ENCODE measurements at places on chromosomes 6 and 20.
A peak's percentile ranks its signal among the peaks of the same experiment; 100 is the strongest.

DNA sequence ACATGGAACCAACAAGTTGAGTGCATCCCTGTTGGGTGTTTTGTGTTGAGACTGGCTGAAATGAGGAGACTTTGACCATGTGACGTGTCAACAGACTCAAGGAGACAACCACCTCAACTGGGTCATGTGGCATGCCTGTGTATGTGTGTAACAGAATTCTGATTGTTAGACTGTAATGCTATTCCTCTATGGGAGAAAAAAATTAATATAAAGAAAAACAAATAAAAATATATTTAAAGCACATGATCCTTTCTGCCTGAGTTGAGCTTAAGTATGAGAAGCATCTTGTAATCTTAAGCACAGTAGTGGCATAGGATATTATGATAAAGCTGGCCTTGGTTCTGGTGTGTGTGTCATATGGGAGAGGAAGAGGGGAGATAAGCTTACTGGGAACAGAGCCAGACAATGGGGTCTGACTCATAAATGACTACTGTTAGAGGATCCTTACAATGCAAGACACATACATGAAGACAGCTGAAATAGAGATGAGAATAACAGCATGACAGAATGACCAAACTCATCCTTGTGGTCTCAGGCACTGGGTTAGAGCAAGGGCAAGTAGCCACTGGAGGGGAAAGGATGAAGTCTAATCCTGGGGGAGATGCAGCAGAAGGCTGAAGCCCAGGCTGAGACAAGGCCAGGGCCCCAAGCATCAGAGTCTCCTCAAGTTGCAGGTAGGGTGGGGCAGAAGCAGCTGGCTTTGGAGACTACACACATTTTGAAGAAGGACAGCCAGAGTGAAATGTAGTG is 9.2 kb downstream of the TP53INP2 start:
- DNase-seq = no peak

DNA sequence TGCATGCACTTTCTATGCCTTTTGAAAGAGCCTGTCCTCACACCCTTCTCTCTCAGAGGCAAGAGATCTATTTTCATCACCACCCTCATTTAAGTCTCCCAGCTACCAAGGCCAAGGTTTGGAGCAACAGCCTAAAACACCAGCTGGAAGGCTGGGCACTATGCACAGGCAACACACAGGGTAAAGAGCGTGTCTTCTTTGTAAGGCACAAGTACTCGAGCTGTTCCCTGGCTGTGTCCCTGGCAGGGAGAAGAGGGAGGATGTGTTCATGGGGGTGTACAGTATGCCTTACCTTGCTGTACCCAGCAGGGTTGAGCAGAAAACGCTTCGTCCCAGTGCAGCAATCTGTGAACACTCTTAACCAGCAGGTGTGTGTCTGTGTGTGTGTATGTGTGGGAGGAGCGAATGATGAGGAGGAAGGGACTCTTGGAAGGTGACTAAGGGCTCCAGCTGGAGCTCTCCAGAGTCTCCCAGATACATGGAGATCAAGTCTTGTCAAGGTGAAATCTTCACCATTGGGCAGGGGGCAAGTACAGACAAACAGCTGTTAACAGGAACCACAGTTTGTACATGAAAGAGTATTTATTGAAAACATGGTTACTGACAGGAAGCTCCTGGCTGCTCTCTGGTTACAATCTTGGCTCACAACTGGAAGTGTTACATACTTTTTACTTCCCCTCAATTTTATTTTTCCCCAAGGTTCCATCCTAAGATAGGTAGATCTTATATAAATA is 40.8 kb downstream of the ELMO2 start:
- no peak for DNase-seq

- DNase-seq = no peak
Measured at GRCh38 chr6:11067348-11067747, 23.2 kb upstream of the ELOVL2 start.

DNA sequence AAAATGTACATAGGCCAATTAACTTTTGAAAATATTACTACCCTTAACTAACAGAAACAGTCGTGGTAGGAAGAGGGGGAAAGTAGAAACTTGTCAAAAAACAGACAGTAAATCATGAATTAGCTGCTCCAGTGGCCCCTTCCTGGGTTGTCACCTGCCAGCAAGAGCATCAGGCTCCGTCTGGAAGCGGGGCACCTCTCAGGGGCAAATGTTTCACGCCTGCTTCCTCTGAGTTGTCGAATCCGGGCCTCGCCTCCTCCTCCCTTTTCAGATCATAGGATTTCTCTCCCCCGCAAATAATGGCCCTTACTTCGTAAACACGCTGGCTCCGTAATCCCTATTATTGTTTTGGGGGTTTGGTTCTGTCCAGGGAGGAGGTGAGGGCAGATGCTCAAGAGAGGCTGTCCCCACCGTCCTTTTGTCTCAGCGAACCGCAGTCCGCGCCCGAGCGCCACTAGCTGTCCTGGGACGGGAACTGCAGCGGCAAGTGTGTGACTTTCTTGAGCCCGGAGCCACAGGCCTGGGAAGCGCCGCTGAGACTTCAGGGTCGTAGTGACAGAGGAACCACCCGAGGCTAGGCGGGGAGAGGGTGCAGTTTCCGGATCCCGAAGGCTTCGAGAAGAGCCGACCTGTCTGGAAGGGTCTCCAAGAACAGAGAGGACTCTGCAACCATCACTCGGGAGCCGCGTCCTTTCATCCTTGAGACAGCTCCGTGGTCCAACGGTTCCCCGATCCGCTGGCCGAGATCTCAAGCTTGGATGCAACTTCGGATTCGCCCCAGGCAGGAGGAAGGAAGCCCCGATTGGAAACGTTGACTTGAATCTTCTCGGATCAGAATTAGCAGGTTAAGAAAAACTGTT is 214.5 kb upstream of the ZNF184 start:
- peak; percentile 66 for DNase-seq

DNA sequence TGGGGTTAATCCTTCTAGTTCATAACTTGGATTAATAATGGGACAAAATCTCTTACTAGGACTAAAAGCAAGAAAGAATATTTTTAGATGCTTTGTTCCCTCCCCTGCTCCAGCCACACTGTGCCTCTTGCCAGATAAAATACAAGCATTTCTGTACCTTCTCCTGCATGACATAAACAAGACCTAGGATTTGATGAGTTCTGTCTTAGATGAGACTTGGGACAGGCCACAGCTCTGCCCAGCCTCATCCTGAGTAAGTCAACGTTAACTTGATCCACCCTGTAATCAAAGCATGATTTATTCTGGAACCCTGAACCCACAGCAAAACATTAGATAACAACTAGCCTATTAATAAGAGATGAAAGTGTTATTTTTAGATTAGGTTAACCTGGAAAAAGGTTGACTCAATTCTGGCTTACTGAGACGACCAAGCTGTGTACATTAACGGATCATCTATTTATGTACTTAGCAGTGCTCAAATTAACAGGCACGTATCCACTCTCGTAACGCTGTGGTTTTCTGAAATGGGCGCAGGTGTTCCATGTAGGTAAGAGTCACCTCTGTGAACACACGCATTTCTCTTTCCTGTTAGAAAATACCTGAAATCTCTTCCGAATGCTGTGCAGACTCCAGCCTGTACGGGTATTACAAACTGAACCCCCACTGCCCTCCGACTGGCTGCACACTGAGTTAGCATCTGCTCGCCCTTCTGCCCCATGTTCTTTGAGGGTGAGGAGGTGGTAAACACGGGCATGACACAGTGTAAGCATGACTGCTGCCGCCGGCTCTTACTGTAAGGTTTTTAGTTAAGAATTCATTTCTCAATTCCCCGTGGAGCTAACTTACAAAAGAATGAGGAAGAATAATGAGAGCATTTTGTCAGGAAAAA is 132.1 kb upstream of the FOXQ1 start:
- DNase-seq = no peak

- DNase-seq = no peak
Measured at GRCh38 chr20:5328268-5328667, 11.5 kb upstream of the PROKR2 start.

- DNase-seq = peak; percentile 61
Measured at GRCh38 chr6:41159415-41160082, 3.4 kb downstream of the TREM2 start.

GRCh38 chr6:134630508-134631121 is 312.7 kb upstream of the SGK1 start:
- DNase-seq = no peak

GRCh38 chr6:98586163-98586562 is 248.2 kb upstream of the POU3F2 start:
- DNase-seq = no peak

DNA sequence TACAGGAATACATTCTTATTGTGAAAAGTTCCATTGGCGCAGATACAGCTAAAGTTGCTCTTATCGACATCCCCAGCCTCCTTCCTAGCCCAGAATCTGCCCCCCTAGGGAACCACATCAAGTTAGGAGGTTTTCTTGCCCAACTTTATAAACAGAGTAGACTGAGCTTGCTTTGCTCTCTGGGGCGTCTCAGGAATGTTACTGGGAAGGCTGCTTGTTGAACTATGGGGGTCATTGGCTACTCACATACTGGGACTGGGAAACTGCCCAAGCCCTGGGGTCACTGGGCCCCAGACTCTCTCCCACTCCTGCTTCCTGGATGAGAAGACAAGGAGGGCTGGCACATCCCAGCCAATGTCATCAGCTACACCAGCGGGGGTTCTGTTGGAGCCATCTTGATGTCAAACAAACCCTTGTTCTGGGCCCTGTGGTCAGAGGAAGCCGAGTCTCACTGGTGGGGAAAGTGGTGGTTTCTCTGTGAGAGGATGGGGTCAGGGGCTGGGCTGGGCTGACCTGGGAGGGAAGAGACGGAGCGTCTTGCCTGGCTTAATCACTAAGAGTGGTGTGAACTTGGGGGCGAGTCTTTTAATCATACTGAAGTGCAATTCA is 26.0 kb downstream of the BPIFB4 start:
- no peak for DNase-seq

- DNase-seq = no peak
Measured at GRCh38 chr20:58877050-58877975, 24.8 kb downstream of the GNAS start.

GRCh38 chr6:27791182-27791943 is 120.8 kb downstream of the OR2B2 start:
- DNase-seq = peak; percentile 71

DNA sequence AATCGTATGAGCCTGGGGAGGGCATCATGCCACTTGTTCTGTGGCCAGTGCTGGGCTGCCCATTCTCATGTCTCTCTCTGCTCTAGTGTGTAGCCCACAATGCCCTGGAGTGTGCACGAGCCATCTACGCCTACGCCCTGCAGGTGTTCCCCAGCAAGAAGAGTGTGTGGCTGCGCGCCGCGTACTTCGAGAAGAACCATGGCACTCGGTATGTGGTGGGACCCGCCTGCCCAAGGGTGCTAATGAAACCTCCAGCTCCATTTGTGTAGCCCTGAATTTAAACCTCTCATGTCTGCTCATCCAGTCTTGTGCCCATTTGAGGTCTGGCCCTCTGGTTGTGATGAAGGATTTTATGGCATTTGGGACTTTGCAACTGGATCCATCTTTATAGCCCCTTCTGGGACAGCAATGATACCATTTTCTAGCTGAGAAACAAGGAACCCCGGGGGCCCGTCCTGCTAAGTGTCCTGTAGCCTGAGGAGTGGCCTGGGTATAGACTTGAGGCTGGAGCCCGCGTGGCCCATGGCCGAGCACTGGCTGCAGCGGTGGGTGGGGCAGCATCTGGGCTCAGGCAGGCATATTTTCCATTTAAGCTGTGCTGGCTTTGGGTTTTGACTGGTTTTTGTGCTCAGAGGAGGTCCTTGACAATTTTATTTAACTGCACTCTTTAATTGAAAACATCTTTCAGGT is 13.2 kb upstream of the C20orf204 start:
- DNase-seq = no peak

DNA sequence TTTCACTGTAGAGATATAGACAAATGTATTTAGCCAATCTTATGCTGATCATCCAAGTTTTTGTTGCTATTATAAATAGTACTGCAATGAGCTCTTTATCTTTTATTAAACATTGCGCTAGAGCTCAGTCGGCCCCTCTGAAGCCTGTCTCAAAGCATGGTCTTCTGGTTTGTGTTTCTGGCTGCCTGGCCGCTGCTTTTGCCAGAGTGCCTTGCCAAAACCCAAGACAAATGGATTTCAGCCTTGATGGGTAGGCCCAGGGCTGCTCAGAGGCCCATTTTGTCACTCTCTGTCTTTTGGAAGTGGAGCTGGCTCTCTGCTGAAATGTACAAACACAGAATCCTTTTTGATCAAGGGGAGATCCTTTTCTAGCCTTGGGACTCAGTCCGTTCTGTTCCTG is 102.9 kb upstream of the KCNG1 start:
- no peak for DNase-seq

- peak; percentile 11 for DNase-seq
Measured at GRCh38 chr6:81105998-81106397, 646.5 kb downstream of the TENT5A start.

DNA sequence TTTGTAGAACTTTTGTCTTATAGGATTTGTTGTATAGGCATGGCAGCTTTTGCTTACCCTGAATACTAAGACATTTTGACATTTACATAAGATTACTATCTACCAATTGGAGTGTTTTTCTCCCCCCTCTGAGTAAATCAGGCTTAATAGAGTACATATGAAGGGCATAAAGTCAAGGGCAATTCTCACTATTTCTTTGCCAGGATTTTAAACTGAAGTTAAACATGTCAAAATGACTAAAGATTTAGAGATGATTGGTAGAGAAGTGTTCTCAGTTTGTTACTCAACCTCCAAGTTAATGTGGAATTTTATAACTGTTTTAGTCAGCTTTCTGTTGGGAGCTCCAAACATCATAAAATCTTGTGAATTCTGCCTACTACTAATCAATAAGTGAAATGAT is 157.8 kb downstream of the CDKAL1 start:
- no peak for DNase-seq

DNA sequence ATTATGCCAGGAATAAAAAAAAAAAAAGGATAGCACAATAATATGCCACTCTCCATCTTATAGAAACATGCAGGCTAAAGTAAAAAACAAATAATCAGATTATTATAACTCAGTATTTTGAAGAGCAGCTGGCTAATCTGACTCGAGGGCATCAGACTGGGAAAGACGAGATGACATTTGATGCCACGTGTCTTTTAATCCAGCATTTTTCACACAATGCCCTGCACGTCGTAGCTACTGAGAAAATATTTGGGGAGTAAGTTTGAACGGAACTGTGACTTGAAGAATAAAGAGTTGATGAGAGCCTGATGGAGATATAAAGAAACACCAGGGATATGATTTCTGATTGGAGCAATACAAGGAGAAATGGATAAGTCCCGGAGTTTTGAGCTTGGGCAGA is 237.7 kb downstream of the ARID1B start:
- no peak for DNase-seq

DNA sequence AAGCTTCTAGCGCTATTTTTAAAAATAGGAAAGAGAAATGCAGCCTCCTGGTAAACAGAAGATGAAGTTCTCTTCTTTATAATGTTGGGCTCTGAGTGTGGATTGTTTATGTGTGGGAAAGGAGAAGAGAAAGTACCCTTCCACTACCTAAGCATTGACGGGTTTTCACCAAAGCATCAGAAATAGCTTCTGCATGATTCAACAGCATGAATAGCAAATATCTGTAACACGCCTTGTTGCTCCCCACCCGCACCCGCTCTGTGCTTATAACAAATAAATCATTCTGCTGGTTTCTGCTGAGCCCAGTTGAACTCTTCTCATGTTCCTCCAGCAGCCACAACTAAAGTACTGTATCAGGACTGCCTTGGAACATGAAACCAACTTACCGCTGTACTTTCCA is 20.7 kb downstream of the TXLNB start:
- DNase-seq = no peak

- DNase-seq = no peak
Measured at GRCh38 chr20:62929051-62929538, 2.8 kb upstream of the DIDO1 start.

All from NCI-H1417 (cell line).